ENCODE measurements at places on chromosomes 5 and 9.
A peak's percentile ranks its signal among the peaks of the same experiment; 100 is the strongest.

DNA sequence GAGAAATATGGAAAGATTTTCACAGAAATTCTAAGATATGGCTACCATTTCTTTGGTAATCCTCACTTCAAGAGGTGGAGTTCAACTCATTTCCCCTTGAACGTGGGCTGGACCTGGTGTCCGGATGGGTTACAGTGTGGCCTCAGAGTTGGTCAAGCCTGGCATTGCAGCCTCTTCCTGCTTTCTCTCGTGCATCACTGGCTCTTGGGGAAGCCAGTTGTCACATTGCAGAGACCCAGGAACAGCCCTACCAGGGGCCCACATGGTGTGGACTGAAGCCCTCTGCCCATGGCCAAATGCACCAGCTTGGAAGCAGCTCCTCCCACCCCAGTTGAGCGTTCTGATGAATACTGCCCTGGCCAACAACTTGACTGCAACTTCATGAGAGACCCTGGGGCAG lies 47.7 kb upstream of the FCN1 start:
- DNase-seq = peak; percentile 45

DNA sequence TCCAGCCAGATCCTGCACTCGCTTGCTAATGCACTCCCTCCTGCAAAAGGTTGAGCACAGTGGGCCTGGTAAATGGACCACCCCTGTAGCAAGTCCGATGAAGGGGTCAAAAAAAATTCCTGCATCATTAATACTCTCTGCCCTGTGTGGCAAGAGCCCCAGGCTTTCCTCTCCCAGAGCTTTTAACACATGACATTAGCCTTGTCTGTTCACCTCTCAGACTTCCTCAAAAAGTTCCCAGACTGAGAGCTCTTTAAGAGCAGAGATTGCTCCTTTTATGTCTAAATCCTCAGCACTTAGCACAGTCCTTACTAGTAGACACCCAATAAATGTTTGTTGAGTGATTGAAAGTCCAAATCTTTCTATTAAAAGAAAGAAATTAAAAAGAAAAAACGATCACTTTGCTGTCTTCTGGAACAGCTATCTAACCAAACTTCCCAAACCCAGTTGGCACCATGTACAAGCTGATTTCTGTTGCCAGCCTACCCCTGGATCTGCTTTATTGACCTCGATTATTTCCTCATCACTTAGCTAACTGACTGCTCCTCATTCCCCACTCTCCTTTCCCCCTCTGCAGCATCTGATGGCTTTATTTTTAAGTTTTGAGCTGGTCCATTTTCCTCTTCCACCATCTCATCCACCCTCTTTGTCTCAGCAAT lies 209.8 kb downstream of the ENC1 start:
- no peak for DNase-seq

DNA sequence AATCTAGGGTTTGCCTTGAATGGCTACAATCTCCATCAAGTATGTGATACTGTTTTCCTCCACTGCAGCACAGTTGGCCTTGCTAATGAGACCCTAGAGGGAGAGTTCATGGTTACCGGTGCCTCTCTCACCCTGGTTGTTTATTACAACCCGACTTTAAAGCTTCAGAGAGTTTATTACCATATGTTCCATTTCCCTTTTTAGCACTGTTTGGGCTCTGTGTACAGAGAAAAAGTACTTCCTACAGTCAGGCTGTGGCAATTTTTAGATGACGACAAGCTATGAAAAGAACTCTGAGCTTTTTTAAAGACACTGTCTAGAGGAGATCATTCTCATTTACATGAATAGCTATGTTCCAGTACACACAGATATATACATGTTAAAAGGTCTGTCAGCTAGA lies 48.8 kb upstream of the PLCXD3 start:
- no peak for DNase-seq

DNA sequence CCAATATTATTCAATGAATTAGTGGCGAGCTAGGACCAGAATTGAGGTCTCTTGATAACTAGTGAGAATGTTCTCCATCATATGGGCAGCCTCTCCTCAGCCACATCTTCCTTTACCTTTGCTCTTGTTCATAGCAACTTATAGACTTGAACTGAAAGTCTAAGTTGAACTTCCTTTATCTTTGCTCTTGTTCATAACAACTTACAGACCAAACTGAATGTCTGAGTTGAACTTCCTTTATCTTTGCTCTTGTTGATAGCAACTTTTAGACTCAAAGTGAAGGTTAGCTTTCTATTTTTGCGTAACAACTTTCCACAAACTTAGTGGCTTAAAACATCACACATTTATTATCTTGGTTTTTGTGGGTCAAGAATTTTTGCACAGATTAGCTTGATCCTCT lies 146.4 kb upstream of the C9orf72 start:
- DNase-seq = no peak

GRCh38 chr9:92947268-92948037 lies at the start of gene FGD3:
Gene FGD3 (plus strand): TSS chr9:92947523. CDS start chr9:92976257, 28,734 bp downstream.
- DNase-seq = no peak

DNA sequence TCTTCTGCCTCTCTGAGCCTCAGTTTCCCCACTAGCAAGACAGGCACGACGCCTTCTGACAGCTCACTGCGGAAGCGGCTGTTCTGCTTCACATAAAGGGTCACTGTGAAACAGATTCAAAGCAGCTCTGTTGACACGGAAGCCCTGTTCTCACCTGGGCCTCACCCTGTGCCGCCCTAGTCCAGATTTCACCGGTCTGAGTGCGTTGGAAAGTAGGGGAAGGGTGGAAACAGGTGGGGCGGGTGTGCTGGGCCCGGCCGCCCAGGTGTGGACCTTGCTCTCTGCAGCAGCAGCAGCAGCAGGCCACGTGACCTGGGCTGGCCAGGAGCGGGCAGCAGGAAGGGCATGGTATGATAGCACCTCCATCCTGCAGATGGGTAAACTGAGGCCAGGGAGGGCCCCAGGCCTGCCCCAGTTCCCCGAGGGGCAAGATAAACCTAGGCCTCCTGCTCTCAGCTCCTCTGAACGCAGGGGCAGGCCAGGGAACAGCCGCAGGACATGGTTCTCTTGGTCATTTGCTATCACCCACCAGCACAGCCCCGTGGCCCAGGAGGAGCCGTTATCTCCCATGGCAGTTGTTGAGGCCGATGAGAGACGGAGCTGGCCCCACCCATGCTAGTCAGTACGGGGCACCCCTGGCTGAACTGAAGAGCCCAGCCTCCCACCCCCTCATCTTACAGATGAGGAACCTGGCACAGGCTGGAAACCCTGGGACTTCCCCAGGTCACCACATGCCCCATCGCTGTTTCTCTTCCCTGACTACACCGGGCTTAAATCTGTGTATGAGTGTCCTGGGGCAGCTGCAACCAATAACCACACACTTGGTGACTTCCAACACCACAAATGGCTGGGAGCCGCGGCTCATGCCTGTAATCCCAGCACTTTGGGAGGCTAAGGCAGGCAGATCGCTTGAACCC lies 12.1 kb downstream of the PTGES2 start:
- no peak for DNase-seq

DNA sequence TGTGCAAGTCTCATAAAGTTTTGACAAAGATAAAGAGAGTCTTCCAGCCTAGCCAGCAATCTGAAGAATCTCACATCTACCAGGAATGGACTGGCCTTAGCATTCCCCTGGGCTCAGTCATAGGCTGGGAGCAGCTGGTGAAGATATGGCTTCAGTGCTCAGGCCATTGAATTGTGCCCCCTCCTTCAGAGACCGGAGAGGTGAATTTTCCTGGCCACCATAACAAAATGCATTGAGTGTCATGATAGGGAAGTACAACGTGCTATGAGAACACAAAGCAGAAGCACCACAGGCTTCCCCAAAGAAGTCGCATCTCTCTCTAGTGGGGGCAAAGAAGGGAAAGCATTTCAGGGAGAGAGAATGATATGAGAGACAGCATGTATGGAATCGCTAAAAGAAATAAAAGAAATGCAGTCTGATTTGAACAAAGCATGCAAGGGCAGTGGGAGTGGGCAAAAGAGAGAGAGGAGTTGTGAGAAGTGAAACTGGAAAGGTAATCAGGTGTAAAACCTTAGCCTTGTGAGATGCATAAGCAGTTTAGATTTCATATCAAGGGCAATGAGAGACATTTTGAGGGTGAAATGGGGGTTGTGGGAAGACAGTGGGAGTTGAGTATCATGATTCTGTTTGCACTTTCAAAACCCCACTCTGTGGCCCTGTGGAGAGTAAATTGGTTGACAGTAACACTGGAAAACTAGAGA lies 57.1 kb upstream of the NMUR2 start:
- no peak for DNase-seq

DNA sequence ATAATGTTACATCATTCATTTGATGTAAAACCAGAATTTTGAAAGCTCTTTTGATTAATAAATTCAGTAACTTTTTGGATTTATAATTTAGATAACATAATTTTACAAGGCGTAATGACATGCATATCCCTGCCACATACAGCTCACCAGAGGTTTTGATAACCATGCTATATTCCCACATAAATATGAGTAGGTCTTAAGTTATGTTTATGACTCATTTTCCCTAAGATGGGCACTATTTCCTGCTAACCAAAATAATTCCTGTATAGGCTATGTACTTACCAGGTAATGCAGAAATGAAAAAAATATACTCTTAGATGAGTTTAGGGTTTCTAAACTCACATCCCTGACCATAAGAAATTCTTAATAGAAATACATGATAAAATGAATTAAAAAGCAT lies 93.9 kb upstream of the EDIL3 start:
- no peak for DNase-seq

GRCh38 chr9:71783120-71783523 lies 14.8 kb upstream of the CEMIP2 start:
- no peak for DNase-seq

DNA sequence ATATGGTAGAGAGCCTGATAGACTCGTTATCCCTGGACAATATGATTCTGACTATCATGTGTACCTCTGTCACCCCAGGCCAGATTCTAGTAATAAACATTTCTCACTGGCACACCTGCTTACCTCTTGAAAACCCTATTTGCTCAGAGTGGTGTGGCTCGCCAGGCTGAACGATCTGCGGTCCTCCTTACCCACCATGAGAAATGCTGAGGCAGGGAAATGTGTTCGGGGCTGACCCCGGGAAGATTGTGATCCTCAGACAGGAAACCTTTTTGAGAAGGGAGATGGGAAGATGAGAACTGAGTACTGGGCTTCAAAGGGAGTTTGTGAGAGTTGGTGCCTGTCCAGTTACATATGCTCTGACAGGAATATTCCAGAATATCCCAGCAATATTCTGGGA lies 10.7 kb upstream of the PRXL2C start:
- no peak for DNase-seq

- DNase-seq = no peak
These were observed 67.6 kb downstream of the FYB1 start for GRCh38 chr5:39151745-39152144.

- DNase-seq = no peak
These were observed 10.2 kb downstream of the KCNIP1 start for GRCh38 chr5:170513856-170514525.

GRCh38 chr5:150500905-150501304 lies 7.0 kb upstream of the NDST1 start:
- DNase-seq = no peak
